ENCODE measurements at places on chromosomes 11 and 22. TPM values are rescaled to one million over a fixed set of nuclear protein-coding genes. Genes with fewer than 3 reads are reported as not detected.

The WBP2NL gene
- total RNA-seq, result 2.8 TPM

The NXPE4 gene
- not detected for total RNA-seq

The TUBA8 gene
- total RNA-seq, result 2.7 TPM

The MAJIN gene
- not detected for total RNA-seq

The PLAAT2 gene
- not detected for total RNA-seq

The OR52I2 gene
- not detected for total RNA-seq

The PARVG gene
- 197 TPM for total RNA-seq

The P2RY2 gene
- total RNA-seq, result not detected

The C11orf21 gene
- 88.9 TPM for total RNA-seq

The MYO7A gene
- total RNA-seq, result 0.44 TPM

The MS4A15 gene
- not detected for total RNA-seq

The OR52A1 gene
- not detected for total RNA-seq

DNA sequence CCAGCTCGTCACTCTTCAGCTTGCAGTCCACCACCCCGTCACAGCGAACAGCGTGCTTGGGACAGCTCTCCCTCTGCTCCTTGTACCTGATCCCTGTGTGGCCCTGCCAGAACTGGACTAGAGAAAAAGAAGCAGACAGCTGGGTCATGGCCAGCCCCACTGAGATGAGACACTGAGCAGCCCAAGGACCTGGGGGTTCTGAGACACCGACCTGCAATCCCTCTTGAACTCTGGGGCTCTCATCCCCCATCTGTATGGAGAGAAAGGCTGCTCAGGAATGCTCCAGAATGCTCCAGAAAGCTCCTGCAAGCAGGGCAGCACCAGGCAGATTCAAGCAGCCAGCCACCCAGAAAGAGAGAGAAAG lies 14.8 kb downstream of the TMPRSS13 start:
- H3K27me3 ChIP-seq, result no peaks in the 10 kb centered on the region
- no peak overlapping the region for H3K27ac ChIP-seq
- H3K4me1 ChIP-seq, result no peaks in the 10 kb centered on the region
- DNase-seq, result no peak

GRCh38 chr11:45468267-45468856 lies 182.2 kb upstream of the SYT13 start:
- no peak overlapping the region for H3K4me3 ChIP-seq
- no peaks in the 10 kb centered on the region for H3K36me3 ChIP-seq
- DNase-seq, result no peak
- no peaks in the 10 kb centered on the region for H3K27me3 ChIP-seq
- no peak overlapping the region for H3K27ac ChIP-seq

DNA sequence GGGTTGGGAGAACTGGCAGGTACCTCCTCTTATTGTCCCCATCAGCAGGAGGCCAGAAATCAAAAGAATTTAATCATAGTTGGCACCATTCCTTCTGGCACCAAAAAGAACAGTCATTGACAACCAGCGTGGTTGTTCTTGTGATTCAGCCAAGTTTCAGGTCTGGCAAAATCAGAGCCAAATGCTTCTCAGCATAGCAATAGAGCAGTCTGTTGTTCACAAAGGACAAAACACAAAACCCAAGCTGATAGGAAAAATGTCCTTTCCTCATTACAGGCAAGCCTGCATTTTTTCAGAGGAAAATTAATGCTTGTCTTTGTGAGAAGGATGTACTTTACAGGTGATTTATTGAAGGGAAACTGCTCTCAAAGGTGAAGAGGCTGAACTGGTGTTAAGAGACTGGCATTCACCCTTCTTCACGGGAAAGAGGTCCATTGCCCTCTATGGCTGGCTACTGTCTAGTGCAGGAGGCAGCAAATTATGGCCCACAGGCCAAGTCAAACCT lies 241.8 kb upstream of the ARHGAP42 start:
- H3K27me3 ChIP-seq, result no peaks in the 10 kb centered on the region
- no peaks in the 10 kb centered on the region for H3K36me3 ChIP-seq
- H3K4me3 ChIP-seq, result no peak overlapping the region
- H3K4me1 ChIP-seq, result no peaks in the 10 kb centered on the region
- DNase-seq, result no peak

- no peak for DNase-seq
- H3K4me1 ChIP-seq, result no peaks in the 10 kb centered on the region
- no peak overlapping the region for H3K27ac ChIP-seq
- no peaks in the 10 kb centered on the region for H3K36me3 ChIP-seq
Observed at GRCh38 chr22:34493486-34493885, 572.5 kb upstream of the ISX start.

DNA sequence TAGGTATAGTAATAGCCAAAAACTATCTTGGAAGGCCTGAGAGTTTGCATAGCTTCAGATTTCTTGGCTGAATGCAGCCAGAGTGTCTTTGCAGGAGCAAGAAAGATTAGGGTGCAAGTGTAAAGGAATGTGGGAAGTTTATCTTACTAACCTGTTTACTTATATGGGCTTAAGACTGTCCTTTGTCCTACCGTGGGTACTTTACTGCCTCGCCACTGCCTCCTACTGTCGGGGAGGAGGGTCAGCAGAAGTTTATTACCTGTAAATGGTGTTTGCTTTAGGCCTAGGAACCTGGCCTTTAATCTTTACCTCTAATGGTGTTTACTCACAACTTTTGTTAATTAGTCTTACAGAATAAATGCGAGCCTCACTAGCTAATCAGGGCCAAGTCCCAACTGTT lies 633.8 kb downstream of the DLG2 start:
- H3K4me1 ChIP-seq, result no peaks in the 10 kb centered on the region
- no peaks in the 10 kb centered on the region for H3K27me3 ChIP-seq
- no peaks in the 10 kb centered on the region for H3K36me3 ChIP-seq
- DNase-seq, result no peak
- no peak overlapping the region for H3K27ac ChIP-seq
- no peak overlapping the region for H3K4me3 ChIP-seq

DNA sequence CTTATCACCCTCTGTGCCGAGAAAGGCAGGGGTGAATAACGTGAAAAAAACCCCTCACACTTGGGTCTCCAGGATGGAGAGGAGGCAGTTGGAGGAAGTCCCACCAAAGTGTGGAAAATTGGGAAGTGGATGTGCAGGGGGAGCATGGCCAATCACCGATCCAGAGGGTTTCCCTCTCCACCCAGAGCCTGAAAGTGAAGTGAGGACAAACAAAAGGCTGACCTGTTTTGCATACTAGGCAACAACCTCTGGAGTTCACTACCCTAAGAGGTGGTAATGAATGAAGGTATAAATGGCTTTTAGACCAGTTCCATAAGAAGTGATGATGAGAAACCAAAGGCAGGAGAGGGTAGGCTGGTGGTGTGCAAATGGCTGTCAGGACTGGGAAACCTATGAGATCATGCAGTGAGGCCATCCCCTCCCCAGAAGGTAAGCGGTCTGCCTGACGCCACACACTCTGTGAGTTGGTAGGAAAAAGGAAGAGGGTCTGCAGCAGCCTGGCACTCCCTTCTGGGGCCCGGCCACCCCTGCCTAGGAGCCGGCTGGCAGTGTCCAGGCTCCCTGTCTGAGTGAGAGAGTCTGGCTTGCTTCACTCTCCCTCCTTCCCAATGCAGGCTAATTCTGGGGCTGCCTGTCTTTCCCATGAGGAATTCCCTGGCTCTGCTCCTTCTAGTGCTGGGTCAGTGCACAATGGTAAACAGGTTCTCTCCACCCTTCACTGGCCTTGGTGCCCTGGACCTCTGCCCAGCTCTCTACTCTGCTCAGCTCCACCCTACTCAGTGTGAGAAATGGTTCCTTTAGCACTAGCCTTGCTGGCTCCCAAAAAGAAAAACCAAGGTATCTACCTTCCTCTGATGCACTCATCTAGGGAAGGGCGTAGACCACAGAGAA lies 15.6 kb downstream of the TBC1D10A start:
- no peaks in the 10 kb centered on the region for H3K27me3 ChIP-seq
- H3K27ac ChIP-seq, result peak overlapping the region; percentile 86
- peaks cover 89% of the 10 kb centered on the region for H3K4me1 ChIP-seq
- no peak overlapping the region for H3K4me3 ChIP-seq

DNA sequence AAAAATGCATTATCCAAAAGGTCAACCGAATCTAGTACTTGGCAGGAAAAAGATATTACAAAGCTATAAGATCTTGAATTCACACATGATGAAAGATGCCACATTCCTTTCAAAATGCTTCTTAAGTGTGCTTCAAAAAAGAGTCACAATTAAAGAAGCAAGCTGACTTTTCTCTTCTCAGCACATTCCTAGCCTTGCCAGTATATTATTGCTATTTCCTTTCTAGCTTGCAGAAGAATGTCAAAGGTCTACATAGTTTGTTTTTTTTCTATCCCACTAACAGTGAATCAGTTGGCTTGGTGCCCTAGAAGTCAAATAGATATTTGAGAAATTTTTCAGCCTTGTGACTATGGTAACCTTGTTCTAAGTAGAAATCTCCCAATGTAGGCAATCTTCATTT lies 56.8 kb downstream of the GUCY1A2 start:
- H3K36me3 ChIP-seq, result no peaks in the 10 kb centered on the region
- no peak overlapping the region for H3K4me3 ChIP-seq
- no peak overlapping the region for H3K27ac ChIP-seq
- no peaks in the 10 kb centered on the region for H3K4me1 ChIP-seq
- DNase-seq, result no peak

- no peak overlapping the region for H3K27ac ChIP-seq
- no peaks in the 10 kb centered on the region for H3K36me3 ChIP-seq
- no peaks in the 10 kb centered on the region for H3K27me3 ChIP-seq
Observed at GRCh38 chr11:131671734-131672133, 301.3 kb downstream of the NTM start.

DNA sequence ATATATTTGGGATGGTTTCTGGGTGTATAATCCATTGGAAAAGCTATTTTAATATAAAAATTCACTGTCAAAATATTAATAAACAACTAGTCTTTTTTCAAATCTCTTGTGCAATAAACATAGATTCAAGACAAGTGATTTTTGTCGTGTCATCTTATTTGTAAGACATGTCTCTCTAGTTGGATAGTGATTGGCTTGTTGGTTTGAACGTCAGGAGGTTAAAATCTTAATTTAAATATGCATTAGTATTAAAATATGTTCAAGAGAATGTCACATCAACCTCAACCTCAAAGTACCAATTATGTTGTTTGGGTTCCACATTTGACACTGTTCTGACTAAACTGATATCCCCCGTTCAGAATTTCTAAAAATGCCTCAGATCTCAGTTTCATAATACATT lies 287.6 kb downstream of the CASP12 start:
- no peaks in the 10 kb centered on the region for H3K36me3 ChIP-seq
- peaks cover 8% of the 10 kb centered on the region for H3K4me1 ChIP-seq
- no peak overlapping the region for H3K27ac ChIP-seq
- H3K4me3 ChIP-seq, result no peak overlapping the region
- H3K27me3 ChIP-seq, result no peaks in the 10 kb centered on the region
- no peak for DNase-seq

- H3K36me3 ChIP-seq, result no peaks in the 10 kb centered on the region
- no peaks in the 10 kb centered on the region for H3K4me1 ChIP-seq
- H3K27me3 ChIP-seq, result no peaks in the 10 kb centered on the region
Observed at GRCh38 chr11:113528982-113529381, 53.8 kb upstream of the DRD2 start.

- no peaks in the 10 kb centered on the region for H3K27me3 ChIP-seq
- no peak overlapping the region for H3K4me3 ChIP-seq
- no peak overlapping the region for H3K27ac ChIP-seq
- H3K4me1 ChIP-seq, result no peaks in the 10 kb centered on the region
Observed at GRCh38 chr11:131095511-131096185, 179.4 kb upstream of the SNX19 start.

DNA sequence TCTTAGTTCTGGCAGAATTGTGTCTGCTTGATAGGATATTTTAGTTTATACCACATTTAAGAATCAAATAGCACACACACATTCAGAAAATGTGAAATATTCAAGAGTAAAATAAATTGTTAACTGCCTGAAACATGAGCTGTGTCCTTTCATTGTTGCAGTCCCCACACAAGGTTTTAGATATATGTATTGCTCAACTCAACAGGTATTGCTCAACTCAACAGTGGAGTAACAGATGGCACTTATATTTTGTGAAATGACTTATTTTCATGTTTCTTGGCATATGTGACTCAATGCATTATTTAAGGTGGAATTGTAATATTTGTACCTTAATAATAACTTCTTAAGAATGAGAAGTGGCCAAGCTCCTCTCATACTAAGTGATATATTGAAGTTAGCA lies 760.3 kb downstream of the CNTN5 start:
- no peaks in the 10 kb centered on the region for H3K27me3 ChIP-seq
- H3K36me3 ChIP-seq, result no peaks in the 10 kb centered on the region

- peaks cover 2% of the 10 kb centered on the region for H3K4me1 ChIP-seq
- peaks cover 7% of the 10 kb centered on the region for H3K27me3 ChIP-seq
- H3K4me3 ChIP-seq, result no peak overlapping the region
- no peaks in the 10 kb centered on the region for H3K36me3 ChIP-seq
Observed at GRCh38 chr11:69116671-69117070, 39.1 kb upstream of the SMIM38 start.

GRCh38 chr11:125464666-125465065 lies 31.4 kb downstream of the FEZ1 start:
- H3K4me1 ChIP-seq, result no peaks in the 10 kb centered on the region
- H3K36me3 ChIP-seq, result no peaks in the 10 kb centered on the region
- no peak for DNase-seq
- H3K27me3 ChIP-seq, result no peaks in the 10 kb centered on the region
- H3K4me3 ChIP-seq, result no peak overlapping the region

- H3K4me1 ChIP-seq, result peaks cover 9% of the 10 kb centered on the region
- peak; percentile 51 for DNase-seq
- no peak overlapping the region for H3K4me3 ChIP-seq
- no peaks in the 10 kb centered on the region for H3K27me3 ChIP-seq
Observed at GRCh38 chr11:61971248-61972111, 4.0 kb upstream of the FTH1 start.

DNA sequence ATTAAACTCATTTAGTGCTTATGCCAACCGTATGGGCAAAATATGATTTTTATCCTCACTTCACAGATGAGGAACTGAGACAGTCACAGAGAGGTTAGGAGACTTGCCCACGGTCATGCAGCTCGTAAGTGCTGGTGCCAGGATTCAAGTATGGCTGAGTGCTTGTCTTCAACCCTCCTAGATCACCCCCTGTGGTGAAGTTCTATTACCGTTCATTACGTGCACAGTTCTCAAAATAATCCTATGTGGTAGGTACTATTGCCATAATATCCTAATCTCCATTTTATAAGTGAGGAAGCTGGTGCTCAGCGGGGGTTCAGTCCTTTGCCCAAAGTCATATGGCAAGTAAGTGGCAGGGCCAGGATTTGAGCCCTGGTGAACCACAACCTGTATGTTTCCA lies 1.5 kb downstream of the MIEF1 start:
- DNase-seq, result no peak
- H3K4me1 ChIP-seq, result peaks cover 43% of the 10 kb centered on the region
- H3K36me3 ChIP-seq, result peaks cover 12% of the 10 kb centered on the region
- H3K27me3 ChIP-seq, result peaks cover 2% of the 10 kb centered on the region

DNA sequence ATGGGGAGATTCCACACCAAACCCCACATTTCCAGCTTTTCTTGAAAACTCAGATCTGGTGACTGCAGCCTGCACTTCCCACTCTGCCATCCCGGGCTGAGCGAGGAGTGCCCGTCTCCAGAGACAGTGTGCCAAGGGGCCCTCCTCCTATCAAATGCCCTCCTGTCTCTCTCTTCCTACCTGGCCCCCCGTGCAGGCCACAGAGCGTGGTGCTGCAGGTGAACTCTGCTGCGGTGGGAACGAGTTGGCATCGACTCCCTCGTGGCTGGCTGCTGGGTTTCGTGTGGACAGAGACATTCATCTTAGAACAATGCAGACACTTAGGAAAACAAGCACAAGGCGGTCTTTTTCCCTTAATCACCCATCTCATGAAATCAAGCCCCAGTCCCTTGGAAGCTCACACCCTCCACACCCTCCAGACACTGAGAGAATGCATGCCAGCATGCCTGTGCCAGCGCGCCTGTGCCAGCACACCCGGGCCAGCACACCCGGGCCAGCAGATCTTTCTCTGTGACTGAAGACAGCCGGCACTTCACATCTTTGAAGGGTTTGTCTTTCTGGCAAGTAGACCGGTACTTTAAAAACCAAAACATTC lies 65.0 kb downstream of the PARVB start:
- H3K36me3 ChIP-seq, result no peaks in the 10 kb centered on the region
- no peak overlapping the region for H3K4me3 ChIP-seq
- H3K27me3 ChIP-seq, result no peaks in the 10 kb centered on the region
- no peaks in the 10 kb centered on the region for H3K4me1 ChIP-seq
- H3K27ac ChIP-seq, result no peak overlapping the region

Measured in T-cell (primary cell).